ENCODE measurements at places on chromosomes 6 and 20. TPM values are rescaled to one million over a fixed set of nuclear protein-coding genes. Genes with fewer than 3 reads are reported as not detected.

Gene BPIFB4
- total RNA-seq: not detected

Gene MTO1
- 28.4 TPM for total RNA-seq

GRCh38 chr6:20203561-20204511 lies 8.4 kb downstream of the MBOAT1 start:
- DNase-seq: no peak

Gene ZNF831
- 0.77 TPM for total RNA-seq

Gene YTHDF1
- total RNA-seq: 21.8 TPM

- DNase-seq: no peak
These were observed 124.1 kb downstream of the FOXO3 start for GRCh38 chr6:108684771-108685329.

Gene MPC1
- total RNA-seq: 213 TPM

- DNase-seq: no peak
These were observed 17.7 kb downstream of the MYLIP start for GRCh38 chr6:16146527-16146955.

DNA sequence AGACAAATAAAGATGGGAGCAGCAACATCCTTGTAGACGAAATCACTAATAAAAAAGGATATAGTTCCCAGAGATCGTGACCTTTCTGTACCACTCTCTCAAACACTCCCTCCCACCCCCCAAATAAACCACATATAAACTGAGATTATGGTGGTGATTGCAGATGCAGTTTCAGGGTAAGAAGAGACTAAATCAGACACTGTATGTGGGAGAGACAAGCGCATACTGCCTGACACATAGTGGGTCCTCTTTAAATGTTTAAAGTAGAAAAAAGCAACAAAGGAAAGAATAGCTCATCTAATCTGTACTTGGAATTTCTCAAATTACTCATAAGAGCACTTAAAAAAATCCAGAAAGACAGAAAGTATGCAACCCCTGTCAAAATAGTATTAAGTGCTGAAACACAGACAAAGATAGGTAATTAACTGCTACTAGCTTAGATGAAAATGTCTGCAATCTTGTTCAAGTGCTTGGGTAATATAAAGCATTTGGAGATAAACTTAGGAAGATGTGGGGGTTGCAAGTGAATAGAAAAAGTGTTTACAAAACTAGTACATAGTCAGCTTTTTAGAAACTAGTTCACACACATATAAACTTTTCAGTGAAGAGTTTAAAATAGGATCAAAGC lies 151.6 kb downstream of the BACH2 start:
- DNase-seq: no peak

Gene BMP2
- total RNA-seq: 2.3 TPM

DNA sequence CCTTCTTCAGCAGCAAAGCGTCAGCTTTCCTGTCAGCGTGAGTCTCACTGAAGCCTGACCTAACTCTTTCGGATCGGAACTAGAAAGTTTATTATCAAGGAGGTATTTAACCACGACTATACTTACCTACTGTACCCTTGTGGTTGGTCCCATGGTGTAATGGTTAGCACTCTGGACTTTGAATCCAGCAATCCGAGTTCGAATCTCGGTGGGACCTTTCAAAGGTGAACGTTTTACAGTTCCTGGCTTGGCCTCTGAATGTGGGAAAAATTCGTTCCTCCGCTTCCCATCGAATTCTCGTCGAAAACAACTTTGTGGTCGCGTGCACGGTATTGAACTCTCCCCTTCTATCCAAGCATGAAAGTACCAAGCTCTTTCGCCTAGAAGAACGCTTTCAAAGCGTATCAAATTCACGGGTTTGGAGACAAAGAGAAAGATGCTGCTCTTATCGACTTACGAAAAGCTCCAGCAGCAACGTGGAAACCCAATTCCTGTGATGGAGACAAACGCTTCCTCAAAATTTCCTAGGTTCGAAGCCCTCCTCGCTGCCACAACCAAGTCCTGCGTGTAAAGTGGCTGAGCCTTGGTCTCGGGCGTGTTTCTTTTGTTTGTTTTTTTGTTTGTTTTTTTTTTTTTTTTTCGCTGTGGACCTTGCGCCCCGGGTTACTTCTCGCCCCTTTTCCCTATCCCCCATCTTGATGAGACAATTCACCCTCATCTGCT lies 63.7 kb downstream of the GPX5 start:
- no peak for DNase-seq

Data from heart left ventricle (tissue), 16 donors.